ENCODE measurements at places on chromosomes 5 and 9.

GRCh38 chr9:292915-293314, 78.2 kb downstream of the DOCK8 start:
- no peak for DNase-seq

DNA sequence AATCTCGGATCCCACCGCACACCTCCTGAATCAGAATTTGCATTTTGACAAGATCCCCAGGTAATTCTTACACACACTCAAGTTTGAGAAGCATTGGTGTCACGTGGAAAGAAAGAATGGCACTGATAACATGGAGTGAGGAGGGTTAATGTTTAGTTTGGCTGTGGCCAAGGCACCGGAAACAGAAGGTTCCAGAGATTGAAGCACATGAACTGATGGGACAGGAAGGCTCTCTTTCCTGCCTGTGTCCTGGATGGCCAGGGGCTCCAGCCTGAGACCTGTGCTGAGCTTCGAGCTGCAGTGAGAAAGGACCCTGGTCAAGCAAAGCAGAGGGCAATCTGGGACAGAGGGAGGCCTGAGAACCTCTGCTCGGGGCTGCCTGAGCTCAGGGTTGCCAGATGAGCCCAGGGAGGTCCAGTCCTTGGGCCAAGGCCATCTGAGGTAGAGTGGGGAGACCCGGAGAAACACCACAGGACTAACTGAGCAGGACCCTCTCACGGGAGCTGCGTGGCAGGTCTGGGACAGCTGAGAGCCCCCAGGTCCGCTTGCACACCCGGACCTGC, 27.3 kb downstream of the AFAP1L1 start:
- DNase-seq, result no peak

GRCh38 chr9:20238921-20239320, 383.4 kb downstream of the MLLT3 start:
- DNase-seq, result no peak

DNA sequence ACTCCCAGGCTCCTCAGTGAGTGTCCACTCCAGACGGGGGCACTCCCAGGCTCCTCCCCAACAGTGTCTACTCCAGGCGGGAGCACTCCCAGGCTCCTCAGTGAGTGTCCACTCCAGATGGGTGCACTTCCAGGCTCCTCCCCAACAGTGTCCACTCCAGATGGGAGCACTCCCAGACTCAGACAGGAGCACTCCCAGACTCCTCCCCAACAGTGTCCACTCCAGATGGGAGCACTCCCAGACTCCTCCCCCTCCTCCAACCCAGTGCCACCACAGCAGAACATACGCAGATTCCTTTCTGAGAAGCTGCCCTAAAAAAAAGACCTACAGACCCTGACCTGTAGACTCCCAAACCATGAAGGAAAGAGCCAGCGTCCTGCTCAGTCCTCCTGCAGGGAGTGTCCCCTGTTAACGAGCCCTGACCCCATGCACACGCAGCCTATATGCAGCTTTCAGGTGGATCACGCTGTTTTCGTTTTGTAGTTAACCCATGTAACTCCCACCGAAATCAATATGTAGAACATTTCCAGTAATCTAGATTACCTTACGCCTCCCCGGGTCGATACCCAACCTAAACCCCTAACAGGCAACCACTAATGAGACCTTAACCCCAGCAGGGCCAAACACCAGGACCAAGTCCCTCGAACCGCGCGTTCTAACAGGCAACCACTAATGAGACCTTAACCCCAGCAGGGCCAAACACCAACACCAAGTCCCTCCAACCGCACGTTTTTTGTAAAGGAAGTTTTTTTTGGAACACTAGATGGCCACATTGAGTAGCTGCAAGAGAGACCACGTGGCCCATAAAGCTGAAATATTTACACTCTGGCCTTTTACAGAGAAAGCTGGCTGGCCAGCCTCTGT, 15.7 kb downstream of the PNPLA7 start:
- DNase-seq, result peak; percentile 63

- DNase-seq, result peak; percentile 26
Observed at GRCh38 chr5:170070556-170071412, 34.9 kb upstream of the FOXI1 start.

DNA sequence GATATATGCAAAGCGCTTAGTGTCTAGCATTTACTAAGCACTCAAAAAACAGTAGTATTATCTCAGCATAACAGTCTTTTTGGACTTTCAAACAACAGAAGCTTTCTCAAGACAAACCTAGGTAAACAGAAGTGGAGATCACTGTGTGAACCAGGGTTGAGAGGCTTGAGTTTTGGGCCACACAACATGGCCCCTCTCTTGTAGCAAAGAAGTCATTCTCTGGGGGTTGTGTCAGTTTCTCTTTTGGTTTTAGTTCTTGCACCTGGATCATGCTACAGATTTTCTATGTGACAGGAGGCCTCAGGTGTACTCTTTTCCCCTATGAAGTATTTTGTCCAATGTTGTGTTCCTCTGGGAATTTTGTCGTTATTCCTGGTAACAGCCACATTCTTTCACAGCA, 30.0 kb downstream of the INSYN2B start:
- DNase-seq, result no peak

GRCh38 chr5:78690253-78690972, 41.8 kb upstream of the LHFPL2 start:
- DNase-seq, result no peak

GRCh38 chr9:81211741-81212140, 477.6 kb downstream of the TLE1 start:
- no peak for DNase-seq

GRCh38 chr5:9316041-9316440, 229.8 kb downstream of the SEMA5A start:
- no peak for DNase-seq

DNA sequence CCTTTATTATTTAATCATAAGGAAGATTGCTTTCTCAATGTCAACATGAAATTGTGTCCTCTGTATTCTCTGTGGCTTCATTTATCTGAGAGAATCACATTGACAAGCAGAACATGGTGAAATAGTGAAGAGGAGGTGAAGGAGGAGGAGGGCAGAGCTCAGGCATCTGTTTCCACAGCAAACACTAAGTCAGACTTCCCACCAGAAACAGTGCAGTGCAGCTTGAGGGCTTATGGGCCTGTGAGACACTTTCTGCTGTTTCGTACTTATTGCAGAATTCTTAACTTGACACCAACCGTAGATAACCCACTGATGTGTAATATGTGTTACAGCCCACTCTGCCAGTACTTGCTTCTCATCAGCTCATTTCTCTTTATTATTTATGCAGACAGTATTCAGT, 386.3 kb downstream of the DIRAS2 start:
- DNase-seq, result no peak

DNA sequence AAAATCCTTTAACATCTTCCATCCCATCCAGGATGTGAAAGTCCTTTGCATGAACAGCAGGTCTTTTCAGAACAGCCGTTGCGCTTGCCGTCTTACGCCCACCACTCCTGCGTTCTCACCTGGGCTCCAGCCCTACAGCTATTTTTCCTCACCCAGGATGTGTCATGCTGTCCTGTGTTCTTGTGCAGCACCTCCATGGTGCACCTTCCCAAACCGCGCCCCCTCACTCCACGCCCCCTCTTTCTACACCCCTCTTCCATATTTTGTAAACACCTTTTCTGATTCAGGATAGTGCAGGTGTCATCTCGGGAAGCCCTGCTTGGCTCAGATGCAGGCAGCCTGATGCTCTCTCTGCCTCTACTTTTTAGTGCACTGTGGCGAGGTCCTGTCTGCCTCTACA, 18.4 kb downstream of the CAMK4 start:
- DNase-seq, result no peak

- no peak for DNase-seq
Observed at GRCh38 chr5:141883892-141884318, 5.7 kb upstream of the PCDH1 start.

DNA sequence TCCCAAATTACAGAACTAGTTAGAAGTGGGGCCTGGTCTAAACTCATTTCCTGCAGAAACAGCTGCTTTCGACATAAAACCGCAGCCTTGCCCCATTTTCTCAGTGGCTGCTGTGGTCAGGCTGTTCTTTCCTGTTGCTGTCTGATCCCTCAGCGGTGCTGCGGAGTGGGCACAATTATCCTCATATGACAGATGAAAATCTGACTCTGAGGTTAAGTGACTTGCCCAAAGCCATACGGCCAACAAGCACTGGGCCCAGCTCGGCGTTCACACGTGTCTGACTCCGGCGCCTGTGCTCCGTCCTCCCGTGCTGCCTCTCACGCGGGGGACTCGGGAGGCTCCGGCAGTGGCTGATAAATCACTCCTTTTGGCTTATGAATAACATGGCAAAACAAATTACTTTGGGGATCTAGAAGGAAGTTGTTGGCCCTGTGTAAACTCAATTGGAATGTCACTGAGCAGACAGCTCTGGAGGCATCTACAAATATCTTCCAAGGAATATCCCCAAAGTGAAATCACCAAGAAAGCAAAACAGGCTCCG, 142.6 kb upstream of the LMX1B start:
- no peak for DNase-seq

DNA sequence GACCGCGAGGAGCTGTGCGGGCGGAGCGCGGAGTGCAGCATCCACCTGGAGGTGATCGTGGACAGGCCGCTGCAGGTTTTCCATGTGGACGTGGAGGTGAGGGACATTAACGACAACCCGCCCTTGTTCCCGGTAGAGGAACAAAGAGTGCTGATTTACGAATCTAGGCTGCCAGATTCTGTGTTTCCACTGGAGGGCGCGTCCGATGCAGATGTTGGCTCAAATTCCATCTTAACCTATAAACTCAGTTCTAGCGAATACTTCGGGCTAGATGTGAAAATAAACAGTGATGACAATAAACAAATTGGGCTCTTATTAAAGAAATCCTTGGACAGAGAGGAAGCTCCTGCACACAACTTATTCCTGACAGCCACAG, 590 bp downstream of the PCDHA6 start:
- DNase-seq, result no peak

- no peak for DNase-seq
Observed at GRCh38 chr5:168765551-168766425, 186.6 kb upstream of the PANK3 start.
